ENCODE measurements at places on chromosomes 6 and 20.

DNA sequence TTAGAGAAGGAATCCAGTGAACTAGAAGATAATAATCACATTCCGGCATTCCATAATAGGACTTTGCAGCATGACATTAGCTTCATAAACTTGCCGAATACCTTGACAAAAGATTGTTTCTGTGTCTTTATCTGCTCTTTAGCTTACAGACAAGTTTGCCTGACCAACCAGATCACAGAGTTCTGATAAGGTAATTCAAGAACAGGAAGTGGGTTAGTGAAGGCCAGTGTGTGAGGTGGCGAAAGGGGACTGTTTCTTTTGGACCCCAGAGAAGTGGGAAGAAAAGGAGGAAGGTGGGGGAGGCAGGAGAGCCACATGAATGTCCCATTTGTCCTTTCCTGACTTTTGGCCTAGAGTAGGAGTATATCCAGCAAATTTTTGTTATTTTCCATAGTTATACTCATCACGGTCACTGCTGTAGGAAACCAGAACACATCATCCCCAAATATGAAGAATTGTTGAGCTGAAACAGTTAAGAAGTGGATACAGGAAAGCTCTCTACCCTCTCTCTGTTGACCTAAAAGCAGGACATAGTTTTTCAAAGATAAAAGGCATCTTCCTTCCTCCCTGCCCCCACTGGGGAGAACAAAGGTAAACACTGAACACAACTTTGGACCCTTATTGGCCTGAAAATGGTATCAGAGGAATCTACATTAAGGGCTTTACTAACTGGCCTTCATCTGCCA is 72.4 kb upstream of the TNFAIP3 start:
- DNase-seq: no peak

DNA sequence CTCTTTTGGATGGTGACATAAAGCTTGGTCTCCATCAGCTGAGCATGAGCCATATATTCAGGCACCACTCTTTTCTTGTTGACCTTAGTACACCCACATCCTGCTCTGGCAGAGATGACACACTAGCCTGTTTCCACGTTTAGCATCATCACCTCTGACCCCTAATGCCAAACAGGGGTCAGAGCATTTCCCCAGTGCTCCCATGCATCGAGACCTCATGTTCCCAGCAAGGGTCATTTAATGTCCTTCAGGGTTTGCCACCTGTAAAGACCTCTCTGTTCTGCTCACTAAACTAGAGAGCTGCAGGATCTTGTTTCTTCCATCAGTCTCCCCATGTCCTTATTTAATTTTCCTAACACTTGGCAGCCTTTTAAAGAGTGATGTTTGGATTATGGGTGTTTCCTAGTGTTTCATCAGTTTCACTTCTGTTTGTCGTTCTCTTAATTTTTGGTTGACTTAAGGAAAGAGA is 97.5 kb downstream of the AIG1 start:
- no peak for DNase-seq

- DNase-seq: no peak
These were observed 181.2 kb upstream of the FOXQ1 start for GRCh38 chr6:1130709-1131108.

- no peak for DNase-seq
These were observed 29.4 kb downstream of the TIAM2 start for GRCh38 chr6:155024391-155025027.

- DNase-seq: no peak
These were observed 21.1 kb downstream of the PHACTR2 start for GRCh38 chr6:143698759-143699429.

- DNase-seq: no peak
These were observed 34.3 kb upstream of the COL9A1 start for GRCh38 chr6:70336996-70337742.

DNA sequence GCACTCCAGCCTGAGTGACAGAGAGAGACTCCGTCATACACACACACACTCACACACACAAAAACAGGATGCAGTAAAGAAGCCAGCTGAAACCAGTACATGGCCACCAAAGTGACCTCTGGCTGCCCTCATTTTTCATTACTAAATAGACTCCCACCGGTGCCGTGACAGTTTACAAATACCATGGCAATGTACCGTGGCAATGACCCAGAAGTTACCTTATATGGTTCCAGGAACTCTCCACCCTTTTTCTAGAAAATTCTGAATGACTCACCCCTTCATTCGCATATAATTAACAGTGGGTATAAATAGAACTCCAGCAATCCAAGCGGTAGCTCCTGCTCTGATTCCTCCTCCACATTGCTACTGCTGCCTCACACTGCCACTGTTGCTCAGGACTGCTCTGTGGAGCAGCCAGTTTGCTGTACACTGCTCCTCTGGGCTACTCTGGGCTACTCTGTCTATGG is 57.7 kb downstream of the SNX5 start:
- DNase-seq: no peak

DNA sequence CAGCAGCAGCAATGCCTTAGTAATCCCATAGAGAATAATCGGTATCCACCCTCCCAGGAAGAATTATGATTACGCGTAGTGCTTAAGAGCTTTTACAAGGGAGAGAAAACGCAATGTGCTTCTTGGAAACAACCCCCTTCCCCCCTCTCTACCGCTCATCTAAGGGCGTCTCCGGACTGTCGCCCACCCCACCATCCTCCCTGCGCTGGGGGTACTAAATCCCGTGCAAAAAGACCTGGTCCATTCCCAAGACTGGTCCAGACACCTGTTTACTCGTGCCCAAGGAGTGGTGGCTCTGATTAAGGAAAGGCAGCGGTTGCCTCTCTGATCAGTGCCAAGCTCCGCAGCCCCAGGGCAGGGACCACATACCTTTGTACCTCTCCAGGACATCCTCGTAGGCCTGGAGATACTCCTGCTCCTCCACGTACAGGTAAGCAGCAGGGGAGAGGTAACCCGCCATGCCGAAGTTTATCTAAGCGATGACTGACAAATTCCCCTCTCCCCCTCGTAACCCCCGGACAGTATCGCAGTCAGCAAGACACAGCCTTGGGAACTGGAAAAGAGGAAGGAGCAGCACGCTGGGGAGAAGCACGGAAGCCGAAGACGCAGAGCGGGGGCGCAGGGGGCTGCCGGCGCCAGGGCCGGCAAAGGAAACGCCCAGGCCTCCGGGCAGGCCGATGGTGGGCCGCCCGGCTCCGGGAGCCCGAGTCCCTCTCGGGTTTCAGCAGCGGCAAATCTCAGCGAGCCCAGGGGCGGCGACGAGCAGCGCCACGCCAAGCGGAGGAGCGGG is 112.0 kb upstream of the BEND6 start:
- DNase-seq: peak; percentile 38

- DNase-seq: no peak
These were observed 137.9 kb downstream of the CDH26 start for GRCh38 chr20:60096166-60096565.

DNA sequence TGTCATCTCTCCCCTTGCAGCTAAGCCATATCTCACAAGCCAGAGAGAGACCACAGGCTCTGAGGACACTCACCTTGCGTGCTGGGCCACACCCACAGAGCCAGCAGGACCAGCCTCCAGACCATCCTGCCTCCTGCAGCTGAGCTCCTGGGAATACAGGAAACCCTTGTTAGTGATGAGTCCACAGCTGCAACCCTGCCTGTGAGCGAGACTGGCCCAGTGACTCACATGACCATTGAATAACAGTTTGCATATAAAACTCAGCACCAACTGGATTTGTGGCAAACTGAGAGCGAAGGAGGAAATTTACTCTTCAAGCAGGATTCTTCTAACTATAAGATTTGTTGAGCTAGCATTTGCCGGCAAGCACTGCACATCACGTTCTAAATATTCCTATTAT is 3.0 kb downstream of the THBS2 start:
- DNase-seq: peak; percentile 84

DNA sequence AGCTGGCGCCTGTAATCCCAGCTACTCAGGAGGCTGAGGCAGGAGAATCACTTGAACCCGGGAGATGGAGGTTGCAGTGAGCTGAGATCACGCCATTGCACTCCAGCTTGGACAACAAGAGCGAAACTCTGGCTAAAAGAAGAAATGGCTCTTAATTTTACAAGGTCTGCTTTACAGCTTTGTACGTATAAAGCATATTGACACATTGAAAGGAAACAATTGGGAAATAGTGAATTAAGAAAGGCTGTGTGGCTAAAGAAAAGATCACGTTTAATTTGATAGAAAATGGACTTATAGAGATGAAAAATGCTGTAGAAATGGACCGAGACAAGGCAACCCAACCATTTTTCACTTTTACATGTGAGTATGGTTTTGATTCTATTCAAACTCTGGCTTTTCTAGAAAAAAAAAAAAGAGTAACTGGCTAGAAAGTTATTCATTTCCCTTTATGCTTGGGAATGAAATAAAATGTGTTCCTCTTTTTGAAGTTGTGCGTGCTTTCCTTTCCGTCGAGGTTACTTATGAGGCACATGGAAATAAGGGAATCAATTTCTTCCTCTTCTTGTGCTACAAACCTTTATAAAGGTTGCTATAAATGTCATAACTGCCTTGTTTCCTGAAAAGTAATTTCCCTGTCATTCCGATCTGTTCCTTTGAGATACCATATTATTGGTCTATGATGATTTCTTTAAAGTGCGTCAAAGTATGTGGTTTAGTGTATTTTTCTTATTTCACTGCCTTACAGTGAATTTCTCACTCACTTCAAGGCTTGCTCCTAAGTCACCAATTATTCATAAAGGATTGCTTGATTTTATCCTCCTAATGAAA is 29.4 kb downstream of the PFDN4 start:
- DNase-seq: no peak

GRCh38 chr6:13124131-13124530 is 204.2 kb downstream of the TBC1D7 start:
- no peak for DNase-seq

DNA sequence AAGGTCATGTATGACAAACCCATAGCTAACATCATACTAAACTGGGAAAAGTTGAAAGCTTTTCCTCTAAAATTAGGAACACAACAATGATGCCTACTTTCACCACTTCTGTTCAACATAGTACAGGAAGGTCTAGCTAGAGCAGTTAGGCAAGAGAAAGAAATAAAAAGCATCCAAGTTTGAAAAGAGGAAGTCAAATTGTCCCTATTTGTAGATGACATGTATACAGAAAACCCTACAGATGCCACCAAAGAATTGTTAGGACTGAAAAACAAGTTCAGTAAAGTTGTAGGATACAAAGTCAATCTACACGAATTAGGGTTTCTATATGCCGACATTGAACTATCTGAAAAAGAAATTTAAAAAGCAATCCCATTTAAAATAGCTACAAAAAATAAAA is 89.4 kb upstream of the GLP1R start:
- no peak for DNase-seq

- no peak for DNase-seq
These were observed 425.0 kb downstream of the COL12A1 start for GRCh38 chr6:74780831-74781230.

Data from hippocampal formation (tissue), 2 donors.